RWPE2 (cell line): ENCODE measurements at places on chromosomes 2 and 18.

DNA sequence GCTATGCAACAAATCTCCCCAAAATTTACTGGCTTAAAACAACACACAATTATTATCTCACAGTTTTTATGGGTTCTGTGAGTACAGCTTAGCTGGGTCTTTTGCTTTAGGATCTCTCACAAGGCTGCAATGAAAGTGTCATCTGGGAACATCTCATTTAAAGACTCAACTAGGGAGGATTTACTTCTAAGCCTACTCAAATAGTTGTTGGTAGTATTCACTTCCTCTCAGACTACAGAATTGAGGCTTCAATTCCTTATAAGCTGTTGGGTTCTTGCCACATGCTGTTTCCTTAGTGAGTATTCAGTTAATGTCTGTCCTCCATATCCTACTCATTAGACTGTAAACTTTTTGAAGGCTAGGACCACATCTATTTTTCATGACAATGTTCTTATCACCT is 72.3 kb downstream of the MDH1 start:
- H3K4me3 ChIP-seq = no peak overlapping the region
- H3K27me3 ChIP-seq = no peaks in the 10 kb centered on the region
- DNase-seq = no peak

DNA sequence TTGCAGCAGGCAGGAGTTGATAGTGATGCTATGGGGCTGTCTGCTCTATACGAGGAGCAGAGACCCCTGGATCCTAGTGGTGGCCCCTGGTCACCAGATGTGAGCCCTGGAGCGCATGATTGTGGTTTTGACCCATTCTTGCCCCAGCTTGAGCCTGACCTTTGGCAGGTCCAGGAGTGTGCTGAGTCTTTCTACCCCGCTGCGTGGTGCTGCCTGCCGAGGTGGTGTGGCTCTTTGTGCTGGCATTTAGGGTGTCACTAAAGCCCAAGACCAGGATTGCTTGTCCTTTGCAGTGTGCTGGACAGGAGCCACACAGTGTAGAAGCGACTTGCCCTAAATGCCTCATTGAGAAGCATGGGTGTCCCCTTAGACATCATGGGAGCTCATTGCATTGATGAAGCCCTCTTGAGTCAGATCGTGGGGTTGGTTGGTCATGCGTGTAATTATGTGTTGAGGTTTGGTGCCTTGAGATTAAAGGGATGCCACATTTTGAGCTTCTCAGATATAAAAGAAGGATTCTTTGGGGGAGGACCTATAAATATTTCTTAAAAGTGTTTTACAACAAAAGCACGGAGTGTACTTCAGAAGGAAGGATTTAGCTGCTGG is 88.3 kb downstream of the AGAP1 start:
- H3K27ac ChIP-seq = no peak overlapping the region
- H3K36me3 ChIP-seq = no peaks in the 10 kb centered on the region

DNA sequence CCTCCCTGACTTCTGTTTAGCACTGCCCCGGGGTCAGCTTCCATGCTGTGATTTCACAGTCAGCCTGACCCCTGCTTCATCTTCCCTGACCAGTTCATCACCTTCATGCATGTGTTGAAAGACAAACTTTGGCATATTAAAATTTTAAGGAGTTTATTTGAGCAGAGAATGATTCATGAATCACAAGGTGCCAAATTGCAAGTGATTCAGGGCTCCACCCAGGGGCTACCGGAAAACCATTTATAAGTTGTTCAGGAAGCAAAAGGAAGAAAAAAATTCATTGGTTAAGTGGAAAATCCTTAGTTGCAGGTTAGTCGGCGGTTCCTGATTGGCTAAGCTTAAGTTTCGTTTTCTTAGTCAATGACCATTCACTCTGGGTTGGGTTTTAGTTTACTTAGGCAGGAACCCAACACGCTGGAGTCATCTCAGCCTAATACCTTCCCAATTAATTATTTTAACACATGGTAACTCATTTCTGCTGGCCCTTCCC is 10.6 kb downstream of the IL1F10 start:
- no peaks in the 10 kb centered on the region for H3K27me3 ChIP-seq
- H3K4me1 ChIP-seq = peaks cover 26% of the 10 kb centered on the region
- no peaks in the 10 kb centered on the region for H3K36me3 ChIP-seq
- DNase-seq = peak; percentile 75

DNA sequence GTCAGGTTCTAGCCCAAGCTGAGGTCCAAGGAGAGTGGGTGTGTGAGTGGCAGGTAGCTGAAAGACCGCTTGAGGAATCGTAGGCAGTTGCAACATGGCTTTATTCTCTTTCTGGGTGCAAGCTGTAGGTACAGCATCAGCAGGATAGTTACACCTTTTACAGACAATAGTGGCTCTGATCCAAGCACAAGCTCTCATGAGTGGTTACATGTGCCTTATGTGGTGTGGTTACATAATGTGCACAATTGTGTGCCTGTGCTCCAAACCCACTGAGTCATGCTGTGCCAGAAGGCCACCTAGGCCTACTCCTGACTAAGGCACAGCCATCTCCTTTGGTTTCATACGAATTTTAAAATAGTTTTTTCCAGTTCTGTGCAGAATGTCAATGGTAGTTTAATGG is 227.6 kb downstream of the SATB2 start:
- no peaks in the 10 kb centered on the region for H3K27me3 ChIP-seq
- H3K27ac ChIP-seq = no peak overlapping the region
- H3K4me3 ChIP-seq = no peak overlapping the region
- H3K4me1 ChIP-seq = peaks cover 5% of the 10 kb centered on the region
- no peak for DNase-seq
